ENCODE measurements at places on chromosomes 6 and 20. TPM values are rescaled to one million over a fixed set of nuclear protein-coding genes. Genes with fewer than 3 reads are reported as not detected.

WFDC2 gene
- polyA plus RNA-seq = 2.8 TPM

PRKN gene
- 2.5 TPM for polyA plus RNA-seq

FLRT3 gene
- polyA plus RNA-seq = 96.3 TPM

MYLIP gene
- polyA plus RNA-seq = 41.1 TPM

PGM3 gene
- 71.6 TPM for polyA plus RNA-seq

MRPL18 gene
- polyA plus RNA-seq = 64.4 TPM

GFRAL gene
- 0.04 TPM for polyA plus RNA-seq

DNA sequence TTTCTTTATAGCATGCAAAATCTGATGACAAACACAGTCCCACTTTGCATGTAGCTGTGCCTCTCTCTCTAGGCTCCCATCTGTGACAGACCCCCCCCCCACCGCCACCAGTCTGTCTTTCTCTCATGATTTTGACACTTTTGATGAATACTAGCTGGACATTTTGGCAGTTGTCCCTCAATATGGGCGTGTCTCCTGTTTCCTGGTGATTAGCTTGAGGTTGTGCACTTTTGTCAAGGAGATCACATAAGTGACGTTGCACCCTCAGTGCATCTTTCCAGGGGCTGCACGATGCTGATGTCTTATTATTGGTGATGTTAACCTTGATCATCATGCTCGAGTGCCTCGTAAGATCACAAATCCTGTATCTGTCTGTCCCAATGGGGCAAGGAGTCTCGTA lies 155.1 kb downstream of the EYA2 start:
- DNase-seq = no peak

DNA sequence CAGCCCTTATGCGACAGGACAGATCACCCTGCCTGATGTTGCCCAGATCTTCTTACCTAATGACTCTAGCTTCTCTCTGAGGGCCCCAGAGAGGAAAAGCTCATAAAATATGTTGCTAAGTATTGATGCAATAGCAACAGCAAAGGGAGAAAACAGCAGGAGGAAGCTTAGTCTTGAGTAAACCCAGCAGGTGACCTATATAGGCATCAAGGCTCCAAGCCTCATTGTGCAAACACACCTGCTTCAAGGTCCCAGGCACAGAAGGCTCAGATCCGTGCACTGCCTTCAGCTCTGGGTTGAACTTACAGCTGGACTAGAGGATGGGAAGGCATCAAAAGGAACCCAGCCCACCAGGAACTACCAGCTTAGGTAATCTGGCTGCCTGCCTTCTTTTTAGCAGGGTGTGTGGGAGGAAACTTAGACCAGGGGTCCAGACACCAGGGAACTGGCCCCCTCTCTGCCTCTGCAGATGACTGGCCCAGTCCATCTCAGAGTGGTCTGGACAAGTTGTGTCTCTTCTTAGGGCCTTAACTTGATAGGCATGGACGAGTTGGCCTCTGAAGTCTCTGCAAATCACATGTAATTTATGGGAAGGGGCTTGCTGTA lies 34.4 kb downstream of the TGM3 start:
- peak; percentile 39 for DNase-seq

DNA sequence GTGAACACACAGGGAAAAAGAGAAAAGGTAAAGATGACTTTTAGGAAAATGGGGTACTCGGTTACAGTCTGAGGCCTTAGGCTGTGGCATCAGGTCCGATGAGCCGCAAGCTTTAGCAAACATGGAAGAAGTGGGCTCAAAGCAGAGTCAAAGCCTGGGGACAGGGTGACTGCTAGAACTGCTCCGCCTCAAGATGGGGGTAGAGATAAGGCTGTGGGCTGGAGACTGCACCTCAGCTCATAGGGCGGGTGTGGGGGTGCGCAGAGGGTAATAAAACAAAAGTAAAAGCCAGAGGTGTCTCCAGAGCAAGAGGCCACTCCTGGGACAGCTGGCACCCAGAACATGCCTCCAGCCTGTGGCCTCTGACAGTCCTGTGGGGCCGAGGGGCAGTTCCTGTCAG lies 21.3 kb upstream of the SYNDIG1 start:
- DNase-seq = no peak

DNA sequence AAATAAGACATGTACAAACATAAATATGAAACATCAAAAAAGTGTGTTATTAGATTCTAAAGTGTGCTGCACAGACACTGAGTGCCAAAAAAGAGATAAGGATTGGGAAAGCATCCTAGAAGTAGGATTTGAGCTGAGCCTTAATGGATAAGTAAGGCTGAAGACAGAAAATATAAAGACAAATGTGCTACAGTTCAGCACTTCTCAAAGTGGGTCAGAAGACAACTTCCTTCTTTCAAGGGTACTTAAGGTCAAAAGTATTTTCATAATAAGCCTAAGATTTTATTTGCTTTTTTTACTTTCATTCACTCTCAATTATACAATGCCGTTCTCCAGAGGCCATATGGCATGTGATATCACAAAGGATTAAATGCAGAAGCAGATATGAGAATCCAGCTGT lies 16.8 kb downstream of the USP45 start:
- DNase-seq = no peak

- peak; percentile 45 for DNase-seq
These were observed 26.0 kb upstream of the CRIP3 start for GRCh38 chr6:43334466-43335095.

DNA sequence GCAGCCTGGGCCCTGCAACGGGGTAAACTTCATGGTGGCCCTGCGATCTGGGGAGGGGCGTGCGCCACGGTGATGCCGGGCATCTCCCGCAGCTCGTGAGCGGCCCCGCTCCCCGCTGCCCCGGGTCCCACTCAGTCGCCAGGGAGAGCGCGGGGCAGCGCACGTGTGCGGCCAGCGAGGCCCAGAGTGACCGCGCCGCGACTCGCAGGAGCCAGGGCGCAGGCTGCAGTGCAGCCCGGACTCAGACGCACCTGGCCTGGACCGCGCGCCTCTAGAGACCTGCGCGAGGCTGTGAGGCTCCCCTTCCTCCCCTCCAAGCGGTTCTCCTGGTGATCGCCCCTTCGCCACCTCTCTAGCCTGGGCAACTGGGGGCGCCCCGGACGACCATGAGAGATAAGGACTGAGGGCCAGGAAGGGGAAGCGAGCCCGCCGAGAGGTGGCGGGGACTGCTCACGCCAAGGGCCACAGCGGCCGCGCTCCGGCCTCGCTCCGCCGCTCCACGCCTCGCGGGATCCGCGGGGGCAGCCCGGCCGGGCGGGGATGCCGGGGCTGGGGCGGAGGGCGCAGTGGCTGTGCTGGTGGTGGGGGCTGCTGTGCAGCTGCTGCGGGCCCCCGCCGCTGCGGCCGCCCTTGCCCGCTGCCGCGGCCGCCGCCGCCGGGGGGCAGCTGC lies 652 bp downstream of the BMP6 start:
- DNase-seq = no peak

DNA sequence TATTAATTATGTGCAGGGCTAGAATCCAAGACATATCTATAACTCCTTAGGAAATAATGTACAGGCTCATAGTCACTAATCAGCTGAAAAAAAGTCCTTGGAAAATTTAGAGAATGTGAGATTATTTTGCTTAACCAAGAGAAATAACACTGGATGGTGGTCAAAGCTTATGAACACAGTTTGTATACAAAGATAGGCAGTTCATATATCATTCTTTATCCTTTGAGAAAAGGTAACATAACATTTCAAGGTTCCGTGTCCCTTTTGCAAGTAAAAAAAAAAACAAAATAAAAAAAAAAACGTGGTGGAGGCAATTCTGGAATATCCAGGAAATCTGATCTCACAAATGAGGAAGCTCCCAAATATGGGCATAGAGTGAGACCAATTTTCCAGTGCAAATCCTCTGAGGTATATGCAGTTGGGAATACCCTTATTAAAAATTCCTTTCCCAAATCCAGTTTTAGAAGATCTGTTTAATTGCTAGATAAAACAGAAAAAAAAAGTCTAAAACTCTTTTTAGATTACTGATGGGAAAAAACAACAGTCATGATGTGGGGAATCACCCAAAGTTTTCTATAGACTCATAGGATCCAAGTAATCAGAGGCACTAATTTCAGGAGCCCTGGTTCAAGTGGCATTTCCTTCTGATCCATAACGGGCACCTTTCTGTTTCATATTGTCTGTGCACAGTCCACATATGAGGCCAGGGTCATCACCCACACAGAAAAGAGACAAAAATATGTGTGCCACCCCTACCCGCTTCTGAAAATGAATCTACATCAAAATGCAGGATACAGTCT lies 17.7 kb upstream of the TNFAIP3 start:
- DNase-seq = no peak

DNA sequence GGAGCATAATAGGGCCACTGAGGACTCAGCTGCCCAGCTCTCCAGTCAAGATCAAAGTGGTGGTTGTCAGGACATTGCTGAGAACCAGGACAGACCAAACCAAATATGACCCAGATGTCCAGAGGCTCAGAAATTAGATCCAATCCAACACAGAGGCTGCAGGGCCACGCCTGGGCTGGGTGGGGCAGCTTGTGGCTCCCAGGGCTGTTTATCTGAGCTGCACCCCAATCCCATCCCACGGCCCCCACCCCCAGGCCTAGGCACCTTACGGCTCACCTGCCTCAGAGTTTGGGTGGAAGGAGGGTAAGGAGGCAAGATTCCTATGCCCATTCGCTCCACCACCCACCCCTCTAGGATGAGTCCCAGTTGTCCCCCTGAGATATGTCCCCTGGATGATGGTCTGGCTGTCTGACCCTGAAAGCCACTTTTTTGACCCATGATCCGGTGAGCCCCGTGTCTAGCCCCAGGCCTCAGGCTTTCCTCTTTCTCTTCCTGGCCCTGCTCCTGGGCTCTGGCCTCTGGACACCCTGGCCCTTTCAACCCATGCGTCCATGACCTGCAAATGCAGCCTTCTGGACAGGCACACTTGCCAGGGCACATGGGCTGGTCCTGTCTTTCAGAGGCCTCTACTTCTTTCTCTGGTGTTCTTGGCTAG lies 40.0 kb downstream of the CPXM1 start:
- DNase-seq = no peak

DNA sequence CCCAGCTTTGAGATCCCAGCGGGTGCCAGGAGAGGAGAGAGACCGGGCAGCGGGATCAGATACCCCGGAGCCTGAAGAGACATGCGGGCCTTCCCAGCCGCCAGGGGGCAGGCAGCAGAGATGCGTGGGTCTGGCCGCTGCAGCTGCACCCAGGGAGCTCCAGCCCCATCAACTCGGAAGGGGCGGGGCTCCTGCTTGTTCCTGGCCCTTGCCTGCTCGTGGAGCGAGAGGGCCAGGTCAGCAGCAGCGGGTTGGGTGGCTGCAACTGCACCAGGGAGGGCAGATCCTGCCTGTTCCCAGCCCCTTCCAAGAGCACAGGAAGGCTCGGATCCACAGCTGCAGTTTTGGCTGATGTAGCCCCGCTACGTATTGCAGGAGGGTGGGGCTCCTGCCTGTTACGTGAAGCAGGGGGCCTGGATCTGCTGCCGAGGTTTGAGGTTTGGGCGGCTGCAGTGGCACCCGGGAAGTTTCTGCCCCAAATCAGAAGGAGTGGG lies 532.8 kb downstream of the RFPL4B start:
- DNase-seq = peak; percentile 9

DNA sequence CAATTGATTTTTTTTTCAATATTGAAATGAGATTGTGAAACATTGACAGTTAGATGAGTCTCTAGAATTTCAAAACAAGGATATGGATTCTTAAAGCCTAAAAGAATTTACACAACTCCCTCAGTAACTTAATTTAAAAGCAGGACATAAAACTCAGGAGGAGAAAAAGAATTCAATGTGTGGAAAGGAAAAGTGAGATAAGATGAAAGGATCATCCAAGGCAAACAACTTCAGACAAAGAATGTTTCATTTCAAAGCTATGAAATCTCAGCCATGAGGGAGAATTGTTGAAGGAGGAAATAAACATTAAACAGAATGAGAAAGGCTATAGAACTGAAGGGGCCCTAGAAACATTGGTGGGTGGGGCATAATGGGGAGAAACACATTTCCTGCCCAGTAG lies 191.7 kb upstream of the NOX3 start:
- DNase-seq = no peak

DNA sequence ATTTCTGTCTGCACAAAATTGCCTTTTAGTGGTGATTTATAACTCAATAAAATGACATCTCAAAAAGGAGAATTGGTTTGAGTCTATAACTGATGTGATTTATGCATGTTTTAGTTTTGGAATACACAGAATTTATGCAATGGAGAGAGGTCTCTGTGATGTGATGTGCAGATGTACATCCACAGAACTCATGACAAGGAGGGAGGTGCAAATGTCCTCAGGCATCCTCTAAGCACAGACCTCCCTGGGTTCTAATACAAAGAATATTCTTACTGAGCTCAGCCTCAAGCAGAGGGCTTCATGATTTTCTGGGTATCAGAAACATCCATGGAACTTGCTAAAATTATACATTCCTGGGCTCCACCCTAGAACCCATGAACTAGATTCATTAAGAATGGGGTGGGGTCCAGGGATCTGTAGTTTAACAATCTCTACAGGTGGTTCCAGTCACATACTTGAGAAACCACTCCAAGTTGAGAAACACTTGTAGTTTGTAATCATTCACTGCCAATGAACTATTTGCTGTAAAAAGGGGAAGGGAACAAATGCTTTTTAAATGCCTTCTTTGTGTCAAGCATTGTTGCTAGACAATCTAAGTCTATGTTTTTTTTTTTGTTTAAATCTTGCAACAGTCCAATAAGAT lies 60.2 kb upstream of the NEDD9 start:
- DNase-seq = no peak

DNA sequence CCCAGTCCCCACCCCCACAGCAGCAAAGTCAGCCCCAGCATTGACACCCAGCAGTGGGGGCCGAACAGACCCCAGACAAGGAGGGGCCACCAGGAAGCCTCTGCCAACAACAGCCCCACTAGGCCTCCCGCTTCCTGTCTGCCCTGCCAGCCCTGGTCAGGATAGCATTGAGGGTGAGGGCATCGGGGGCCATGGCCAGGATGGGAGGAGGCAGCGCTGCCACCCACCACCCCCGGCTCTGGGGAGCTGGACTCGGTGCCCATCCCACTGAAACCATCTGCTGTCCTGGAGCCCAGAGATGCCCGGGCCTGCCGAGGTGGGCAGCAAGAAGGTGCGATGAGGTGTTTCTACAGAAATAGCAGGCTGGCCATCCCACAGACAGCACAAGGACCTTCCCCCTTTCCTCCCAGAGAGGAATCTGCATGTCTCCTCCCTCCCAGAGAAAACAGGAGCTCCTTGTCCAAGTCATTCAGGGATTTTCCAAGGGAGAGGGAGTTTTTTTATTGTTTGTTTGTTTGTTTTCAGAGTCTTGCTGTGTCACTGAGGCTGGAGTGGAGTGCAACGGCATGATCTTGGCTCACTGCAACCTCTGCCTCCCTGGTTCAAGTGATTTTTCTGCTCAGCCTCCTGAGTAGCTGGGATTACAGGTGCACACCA lies 62.1 kb upstream of the BHLHE23 start:
- DNase-seq = no peak

DNA sequence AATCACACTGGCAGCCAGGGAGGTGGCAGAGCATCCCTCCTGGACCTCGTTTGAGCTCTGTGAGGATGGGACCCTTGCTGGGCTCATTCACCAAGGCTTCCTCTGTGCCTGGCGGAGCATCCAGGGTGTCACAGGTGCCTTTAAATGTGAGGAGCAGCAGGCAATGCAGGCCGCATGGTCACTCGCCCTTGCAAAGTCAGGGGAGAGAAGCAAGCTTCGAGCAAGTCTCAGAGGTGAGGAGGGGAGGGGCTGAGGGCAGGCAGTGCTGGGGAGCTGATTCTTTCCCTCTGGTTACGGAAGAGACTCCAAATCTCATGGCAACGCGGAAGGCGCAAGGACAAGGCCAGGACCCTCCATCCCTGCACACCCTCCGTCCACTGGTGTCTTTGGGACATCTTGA lies 182.7 kb upstream of the PMEPA1 start:
- DNase-seq = no peak

GRCh38 chr6:137097057-137097456 lies 52.3 kb upstream of the IL20RA start:
- no peak for DNase-seq
